ENCODE measurements at places on chromosomes 13 and 19. TPM values are rescaled to one million over a fixed set of nuclear protein-coding genes. Genes with fewer than 3 reads are reported as not detected.

Gene PRKD2
- 28.8 TPM for total RNA-seq

Gene PGLYRP1
- total RNA-seq, result not detected

Gene SIGLEC12
- not detected for total RNA-seq

Gene ANGPTL8
- not detected for total RNA-seq

Gene MEIOSIN
- not detected for total RNA-seq

Gene CYP2F1
- not detected for total RNA-seq

Gene KASH5
- total RNA-seq, result not detected

Gene C13orf42
- total RNA-seq, result not detected

Gene CEACAM19
- 3.9 TPM for total RNA-seq

Gene PSG2
- not detected for total RNA-seq

Gene ATP4A
- total RNA-seq, result not detected

Gene CEACAM7
- 102 TPM for total RNA-seq

Gene TSPAN16
- total RNA-seq, result not detected

Gene SYNE4
- total RNA-seq, result 0.95 TPM

Gene SERP2
- total RNA-seq, result 3.6 TPM

Gene PLIN4
- 1.4 TPM for total RNA-seq

Gene KLF2
- total RNA-seq, result 9.5 TPM

Gene HNRNPA1L2
- 1.9 TPM for total RNA-seq

Gene ZNF600
- 3.1 TPM for total RNA-seq

Gene ZNF793
- total RNA-seq, result 1.6 TPM

Gene CBY2
- total RNA-seq, result not detected

Gene U2AF1L4
- total RNA-seq, result 19.0 TPM

Gene GPR18
- not detected for total RNA-seq

Gene FFAR1
- total RNA-seq, result not detected

Gene PROZ
- total RNA-seq, result not detected

Gene IRGC
- not detected for total RNA-seq

Gene NCCRP1
- 208 TPM for total RNA-seq
